IMR-90 (cell line): ENCODE measurements at places on chromosomes 3 and 15. TPM values are rescaled to one million over a fixed set of nuclear protein-coding genes. Genes with fewer than 3 reads are reported as not detected.

Gene SOX2
- total RNA-seq, result not detected in 2 replicates

Gene MESP2
- 0.18 and 0.28 TPM in 2 replicates for total RNA-seq

Gene CACNA2D3
- total RNA-seq, result 0.28 and 0.36 TPM in 2 replicates

DNA sequence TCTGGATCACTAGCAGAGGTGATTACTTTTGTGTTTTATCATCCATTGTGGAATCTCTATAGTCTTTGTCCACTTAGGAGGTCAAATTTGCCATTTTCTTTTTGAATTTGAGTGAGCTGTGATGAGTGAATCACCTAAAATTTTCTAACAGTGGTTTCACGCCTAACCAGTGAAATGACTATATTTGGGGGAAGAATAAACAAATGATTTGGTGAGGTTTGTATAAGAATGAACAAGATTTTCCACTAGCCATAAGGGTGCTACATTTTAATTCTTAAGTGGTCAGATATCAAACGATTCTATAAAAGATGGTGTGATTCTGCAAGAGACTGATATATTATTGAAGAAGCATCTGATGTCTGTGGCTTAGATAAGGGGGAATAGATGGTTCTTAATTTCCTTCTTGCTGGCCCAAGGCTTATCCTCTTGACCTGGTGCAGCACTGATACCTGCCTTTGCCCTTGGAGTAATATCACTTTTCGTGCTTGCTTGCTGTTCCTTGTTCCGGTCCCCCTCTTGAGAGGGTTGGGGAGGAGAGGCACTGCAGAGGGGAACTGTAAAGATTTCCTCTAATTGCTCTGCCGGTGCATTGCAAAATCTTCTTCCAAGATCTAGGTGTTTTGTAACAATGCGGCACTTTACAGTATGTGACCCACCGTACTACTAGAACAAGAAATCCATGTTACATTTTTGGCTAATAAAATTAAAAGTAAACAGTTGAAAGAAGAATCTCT is 14.5 kb downstream of the C3orf20 start:
- no peaks in the 10 kb centered on the region for H3K4me1 ChIP-seq
- no peak for DNase-seq
- no peak overlapping the region for H3K27ac ChIP-seq
- H3K36me3 ChIP-seq, result no peaks in the 10 kb centered on the region

DNA sequence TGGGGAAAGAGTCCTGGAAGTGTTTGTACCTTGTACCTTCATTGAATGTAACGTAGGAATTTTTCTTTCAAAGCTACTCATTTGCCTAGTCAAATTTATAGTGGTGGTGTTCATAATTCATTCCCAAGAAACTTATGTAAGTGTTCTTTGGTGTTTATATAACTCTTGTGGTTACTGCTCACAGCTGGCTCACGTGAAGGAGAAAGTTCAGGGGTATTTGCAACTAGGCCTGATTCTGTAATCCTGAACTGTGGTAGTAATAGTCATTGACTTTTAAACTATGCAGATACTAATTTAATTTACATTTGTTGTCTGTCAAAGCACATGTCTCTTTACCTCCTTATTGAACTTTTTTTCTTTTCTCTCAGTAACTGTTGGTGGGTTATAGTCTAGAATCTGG is 50.5 kb upstream of the TEX264 start:
- H3K27ac ChIP-seq, result no peak overlapping the region
- no peaks in the 10 kb centered on the region for H3K27me3 ChIP-seq
- peaks cover 20% of the 10 kb centered on the region for H3K4me1 ChIP-seq

GRCh38 chr3:173742491-173742890 is 344.9 kb downstream of the NLGN1 start:
- DNase-seq, result no peak
- H3K27ac ChIP-seq, result no peak overlapping the region; the same call in 1 of the 2 replicates
- H3K36me3 ChIP-seq, result no peaks in the 10 kb centered on the region
- no peak overlapping the region for H3K4me3 ChIP-seq
- no peaks in the 10 kb centered on the region for H3K27me3 ChIP-seq
- H3K4me1 ChIP-seq, result peaks cover 2% of the 10 kb centered on the region; the same call in 1 of the 2 replicates

DNA sequence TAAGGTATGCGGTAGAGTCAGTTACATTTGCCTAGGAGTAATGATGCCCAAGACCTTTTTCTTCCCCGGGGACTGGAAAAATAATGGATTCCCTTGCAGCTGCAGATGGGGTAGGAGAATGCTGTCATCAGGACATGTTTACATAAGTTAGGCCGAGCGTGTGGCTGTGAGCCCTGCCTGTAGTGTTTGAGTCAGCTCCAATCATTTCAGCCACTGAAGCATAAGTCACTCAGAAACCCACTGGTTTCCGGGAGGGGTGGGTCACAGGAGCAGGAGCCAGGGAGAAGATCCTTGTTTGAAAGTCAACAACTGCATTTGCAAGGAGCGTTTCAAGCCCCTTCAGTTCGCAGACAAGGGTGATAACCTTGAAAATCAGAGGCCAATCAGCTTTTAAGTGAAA is 562.3 kb downstream of the MCTP2 start:
- H3K27me3 ChIP-seq, result no peaks in the 10 kb centered on the region
- DNase-seq, result peak; percentile 69
- H3K4me1 ChIP-seq, result no peaks in the 10 kb centered on the region
- H3K27ac ChIP-seq, result no peak overlapping the region
- no peak overlapping the region for H3K4me3 ChIP-seq

DNA sequence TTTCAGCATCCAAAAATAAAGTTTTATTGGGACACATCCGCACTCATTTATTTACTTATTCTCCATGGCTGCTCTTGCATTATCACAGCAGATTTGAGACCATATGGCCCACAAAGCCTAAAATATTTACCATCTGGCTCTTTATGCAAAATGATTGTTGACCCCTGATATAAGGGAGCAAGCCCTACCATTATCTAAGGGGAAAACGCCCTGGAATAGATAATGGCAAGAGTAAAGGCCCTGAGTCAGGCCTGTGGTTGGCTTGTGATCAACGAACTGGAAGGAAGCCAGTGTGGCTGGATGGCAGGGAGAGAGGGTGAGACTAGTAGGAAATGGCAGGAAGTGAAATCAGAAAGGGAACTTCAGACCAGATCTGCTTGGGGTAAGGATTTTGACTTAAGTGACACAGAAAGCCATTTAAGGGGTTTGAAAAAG is 24.6 kb upstream of the DMXL2 start:
- no peak overlapping the region for H3K4me3 ChIP-seq
- no peaks in the 10 kb centered on the region for H3K4me1 ChIP-seq
- peak; percentile 43 for DNase-seq

- H3K27me3 ChIP-seq, result no peaks in the 10 kb centered on the region
- no peak overlapping the region for H3K27ac ChIP-seq
- DNase-seq, result no peak
- no peak overlapping the region for H3K4me3 ChIP-seq
- H3K4me1 ChIP-seq, result no peaks in the 10 kb centered on the region
Observed at GRCh38 chr3:25084016-25084415, 344.0 kb upstream of the RARB start.

DNA sequence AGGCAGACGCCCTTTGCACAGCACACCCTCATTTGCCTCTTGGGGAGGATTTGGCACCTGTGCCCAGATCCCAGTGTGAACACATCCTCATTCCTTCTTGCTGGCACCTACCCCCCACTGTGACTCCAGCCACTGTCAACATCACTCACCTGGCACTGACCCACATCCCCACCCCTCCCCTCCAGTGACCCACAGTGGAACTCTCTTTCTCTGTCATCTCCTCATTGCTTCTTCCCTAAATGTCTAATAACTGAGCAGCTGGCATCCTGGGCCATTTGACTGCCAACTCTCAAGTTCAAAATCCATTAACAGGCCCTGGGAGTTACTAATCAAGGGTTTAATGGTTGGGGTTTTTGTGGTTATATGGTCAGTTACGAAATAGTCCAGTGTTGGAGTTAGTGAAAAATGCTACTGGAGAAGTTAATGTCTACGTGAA is 14.4 kb downstream of the SNAPC5 start:
- peaks cover 36% of the 10 kb centered on the region for H3K36me3 ChIP-seq
- peaks cover 5% of the 10 kb centered on the region; the same call in 1 of the 2 replicates for H3K4me1 ChIP-seq
- no peak overlapping the region for H3K27ac ChIP-seq
- H3K4me3 ChIP-seq, result no peak overlapping the region
- peak; percentile 52 for DNase-seq

- H3K36me3 ChIP-seq, result no peaks in the 10 kb centered on the region
- H3K27ac ChIP-seq, result no peak overlapping the region
- peaks cover 5% of the 10 kb centered on the region for H3K27me3 ChIP-seq
- no peak overlapping the region for H3K4me3 ChIP-seq
- peaks cover under 1% of the 10 kb centered on the region; the same call in 1 of the 2 replicates for H3K4me1 ChIP-seq
- no peak for DNase-seq
Observed at GRCh38 chr15:91530956-91531582, 322.4 kb upstream of the SLCO3A1 start.

GRCh38 chr15:69119683-69120395 is 40.6 kb upstream of the GLCE start:
- H3K27me3 ChIP-seq, result peaks cover 70% of the 10 kb centered on the region
- peaks cover 4% of the 10 kb centered on the region; the same call in 1 of the 2 replicates for H3K4me1 ChIP-seq
- DNase-seq, result no peak
- H3K27ac ChIP-seq, result no peak overlapping the region

GRCh38 chr3:42071904-42072812 is 19.0 kb upstream of the TRAK1 start:
- H3K27me3 ChIP-seq, result no peaks in the 10 kb centered on the region
- H3K36me3 ChIP-seq, result no peaks in the 10 kb centered on the region
- peak; percentile 75 for DNase-seq

DNA sequence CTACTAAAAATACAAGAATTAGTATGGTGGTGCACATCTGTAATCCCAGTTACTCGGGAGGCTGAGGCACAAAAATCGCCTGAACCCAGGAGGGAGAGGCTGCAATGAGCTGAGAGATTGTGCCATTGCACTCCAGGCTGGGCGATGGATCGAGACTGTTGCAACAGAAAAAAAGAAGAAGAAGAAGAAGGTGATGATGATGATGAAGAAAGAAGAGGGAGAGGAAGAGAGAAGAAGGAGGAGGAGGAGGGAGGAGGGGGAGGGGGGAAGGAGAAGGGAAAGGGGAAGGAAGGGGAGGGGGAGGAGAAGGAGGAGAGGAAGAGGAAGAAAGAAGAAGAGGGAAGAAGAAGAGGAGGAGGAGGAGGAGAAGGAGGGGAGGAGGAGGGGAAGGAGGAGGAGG is 33.2 kb upstream of the ZNF710 start:
- no peak for DNase-seq
- H3K36me3 ChIP-seq, result no peaks in the 10 kb centered on the region
- H3K27ac ChIP-seq, result no peak overlapping the region
- H3K27me3 ChIP-seq, result peaks cover 3% of the 10 kb centered on the region; the same call in 1 of the 2 replicates
- no peaks in the 10 kb centered on the region for H3K4me1 ChIP-seq

GRCh38 chr3:43892526-43892925 is 201.8 kb downstream of the ABHD5 start:
- no peak overlapping the region for H3K27ac ChIP-seq
- H3K27me3 ChIP-seq, result peaks cover 25% of the 10 kb centered on the region
- no peaks in the 10 kb centered on the region for H3K36me3 ChIP-seq
- no peak overlapping the region for H3K4me3 ChIP-seq
- no peak for DNase-seq

DNA sequence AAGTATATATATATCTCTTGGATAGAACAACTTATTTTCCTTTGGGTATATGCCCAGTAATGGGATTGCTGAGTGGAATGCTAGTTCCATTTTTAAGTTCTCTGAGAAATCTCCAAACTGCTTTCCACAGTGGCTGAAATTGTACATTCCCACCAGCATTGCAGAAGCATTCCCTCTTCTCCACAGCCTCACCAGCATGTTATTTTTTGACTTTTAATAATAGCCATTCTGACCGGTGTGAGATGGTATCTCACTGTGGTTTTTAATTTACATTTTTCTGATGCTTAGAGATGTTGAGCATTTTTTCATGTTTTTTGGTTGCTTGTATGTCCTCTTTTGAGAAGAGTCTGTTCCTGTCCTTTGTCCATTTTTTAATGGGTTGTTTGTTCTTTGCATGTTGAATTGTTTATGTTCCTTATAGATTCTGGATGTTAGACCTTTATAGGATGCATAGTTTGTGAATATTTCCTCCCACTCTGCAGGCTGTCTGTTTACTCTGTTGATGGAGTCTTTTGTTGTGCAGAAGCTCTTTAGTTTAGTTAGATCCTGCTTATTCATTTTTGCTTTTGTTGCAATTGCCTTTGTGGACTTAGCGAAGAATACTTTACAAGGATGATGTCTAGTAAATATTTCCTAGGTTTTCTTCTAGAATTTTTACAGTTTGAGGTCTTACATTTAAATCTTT is 82.7 kb upstream of the NR2F2 start:
- H3K36me3 ChIP-seq, result peaks cover 4% of the 10 kb centered on the region
- DNase-seq, result peak; percentile 44
- no peak overlapping the region for H3K27ac ChIP-seq
- H3K27me3 ChIP-seq, result no peaks in the 10 kb centered on the region
- H3K4me1 ChIP-seq, result peaks cover 5% of the 10 kb centered on the region

DNA sequence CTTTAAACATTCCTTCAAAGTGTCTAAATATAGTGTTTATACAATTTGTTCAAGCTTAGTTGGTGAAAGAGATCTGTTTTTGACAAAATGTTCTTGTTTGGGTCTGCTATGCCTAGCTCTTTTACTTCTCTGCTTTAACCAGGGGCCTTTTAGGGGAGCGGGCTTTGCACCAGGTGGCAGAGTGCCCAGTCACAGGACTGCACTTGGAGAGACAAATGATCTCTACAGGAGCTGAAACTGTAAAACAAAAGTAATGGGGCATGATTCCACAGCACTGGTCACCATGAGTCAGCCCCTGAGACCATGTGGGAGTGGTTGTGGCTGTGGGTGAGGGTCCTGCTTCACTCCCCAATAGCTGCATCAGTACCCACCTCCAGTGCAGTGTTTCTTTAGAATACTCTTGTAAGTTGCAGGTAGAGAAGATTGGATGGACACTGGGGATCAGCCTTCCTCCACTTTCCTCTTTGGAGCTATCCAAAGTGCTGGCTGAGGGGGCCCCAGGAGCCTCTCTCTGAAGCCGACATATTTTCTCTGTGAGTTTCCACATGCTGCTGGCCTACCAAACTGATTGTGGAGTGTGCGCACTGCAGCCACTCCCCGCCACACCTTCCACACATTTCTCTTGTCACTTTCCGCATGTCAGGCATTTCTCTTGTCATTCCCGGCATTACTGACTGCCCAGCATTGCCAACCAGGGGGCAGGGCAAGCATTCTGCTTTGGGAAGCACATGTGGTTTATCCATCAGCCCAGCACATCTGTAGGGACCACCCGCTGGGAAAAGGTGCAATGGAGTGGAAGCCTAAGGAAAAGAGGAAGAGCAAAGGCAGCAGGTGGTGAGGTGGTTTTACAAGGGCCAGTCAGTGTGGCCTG is 110.0 kb downstream of the EPHB1 start:
- no peaks in the 10 kb centered on the region for H3K27me3 ChIP-seq
- DNase-seq, result no peak
- no peak overlapping the region for H3K27ac ChIP-seq
- no peaks in the 10 kb centered on the region for H3K36me3 ChIP-seq
- H3K4me3 ChIP-seq, result no peak overlapping the region

- no peaks in the 10 kb centered on the region for H3K27me3 ChIP-seq
- H3K4me3 ChIP-seq, result no peak overlapping the region
- no peak overlapping the region for H3K27ac ChIP-seq
- peaks cover 9% of the 10 kb centered on the region; the same call in 1 of the 2 replicates for H3K4me1 ChIP-seq
- DNase-seq, result peak; percentile 17
Observed at GRCh38 chr3:104632947-104633346, 733.8 kb upstream of the ALCAM start.

GRCh38 chr3:190089711-190090110 is 31.0 kb downstream of the P3H2 start:
- no peaks in the 10 kb centered on the region for H3K27me3 ChIP-seq
- H3K4me3 ChIP-seq, result no peak overlapping the region
- no peaks in the 10 kb centered on the region; the same call in 1 of the 2 replicates for H3K36me3 ChIP-seq
- DNase-seq, result no peak
- H3K4me1 ChIP-seq, result peaks cover 12% of the 10 kb centered on the region
